ENCODE measurements at places on chromosomes 4 and X. TPM values are rescaled to one million over a fixed set of nuclear protein-coding genes. Genes with fewer than 3 reads are reported as not detected.
A peak's percentile ranks its signal among the peaks of the same experiment; 100 is the strongest.

DNA sequence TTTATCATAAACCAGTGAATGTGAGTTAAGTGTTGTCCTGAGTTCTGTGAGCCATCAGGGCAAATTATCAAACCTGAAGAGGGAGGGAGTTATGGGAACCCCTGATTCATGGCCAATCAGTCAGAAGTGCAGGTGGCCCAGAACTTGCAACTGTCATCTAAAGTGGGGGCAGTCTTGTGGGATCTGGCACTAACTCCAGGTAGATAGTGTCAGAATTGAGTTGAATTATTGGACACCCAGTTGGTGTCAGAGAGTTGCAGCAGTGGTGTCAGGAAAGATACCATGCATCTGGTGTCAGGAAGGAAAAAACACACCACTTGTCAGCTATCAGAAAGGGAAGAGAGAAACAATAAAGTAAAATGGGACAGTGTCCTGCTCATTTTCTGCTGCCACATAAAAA lies 8.4 kb downstream of the CORIN start:
- no peak overlapping the region for H3K27ac ChIP-seq
- H3K4me1 ChIP-seq = peaks cover 26% of the 10 kb centered on the region
- no peak overlapping the region for H3K4me3 ChIP-seq
- H3K36me3 ChIP-seq = no peaks in the 10 kb centered on the region
- no peak for DNase-seq
- H3K27me3 ChIP-seq = peaks cover 20% of the 10 kb centered on the region

DNA sequence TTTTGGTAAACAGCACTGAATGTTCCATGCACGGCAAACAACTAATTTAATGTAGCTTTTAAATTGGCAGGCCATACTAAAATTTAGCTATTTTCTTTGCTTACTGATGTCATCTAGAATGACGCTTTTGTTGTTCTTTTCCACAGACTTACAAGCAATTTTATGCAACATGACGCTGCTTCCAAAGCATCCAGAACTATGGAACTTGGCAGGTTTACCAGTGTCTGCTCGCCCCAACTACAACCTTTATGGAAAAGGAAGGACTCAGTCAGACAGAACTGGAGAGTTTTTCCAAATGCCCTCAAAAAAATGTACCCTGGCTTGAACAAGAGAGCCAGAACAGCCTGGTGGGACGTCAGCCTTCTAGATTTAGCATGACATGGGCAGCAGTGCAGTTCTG lies 58.7 kb downstream of the ANOS1 start:
- H3K4me1 ChIP-seq = no peaks in the 10 kb centered on the region
- no peak overlapping the region for H3K4me3 ChIP-seq
- H3K36me3 ChIP-seq = no peaks in the 10 kb centered on the region
- no peak overlapping the region for H3K27ac ChIP-seq

The MANBA gene
- total RNA-seq = 14.5 TPM

DNA sequence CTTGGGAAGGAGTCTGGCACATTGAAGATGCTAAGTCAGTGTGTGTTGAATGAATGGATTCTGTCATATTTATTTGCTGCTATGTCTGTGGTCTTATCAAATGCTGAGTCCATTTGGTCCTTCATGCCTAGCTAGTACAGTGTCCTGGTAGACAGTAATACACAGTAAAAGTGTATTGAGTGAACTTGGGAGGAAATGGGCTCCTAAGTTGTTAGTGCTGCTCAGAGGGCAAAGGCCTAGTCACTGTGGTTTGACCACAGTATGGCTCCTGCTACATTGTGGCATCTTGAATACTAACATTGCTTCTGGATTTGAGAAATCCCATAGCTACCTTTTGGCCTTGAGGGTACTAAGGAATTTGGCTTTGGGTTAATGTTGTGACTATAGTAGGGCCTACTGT lies 33.9 kb downstream of the MTM1 start:
- H3K36me3 ChIP-seq = peaks cover 61% of the 10 kb centered on the region
- no peak for DNase-seq
- H3K4me1 ChIP-seq = peaks cover 16% of the 10 kb centered on the region
- H3K27me3 ChIP-seq = no peaks in the 10 kb centered on the region
- no peak overlapping the region for H3K27ac ChIP-seq
- no peak overlapping the region for H3K4me3 ChIP-seq

The KLHL4 gene
- 0.08 TPM for total RNA-seq

GRCh38 chrX:40265936-40266335 lies 168.2 kb upstream of the BCOR start:
- no peaks in the 10 kb centered on the region for H3K36me3 ChIP-seq
- peaks cover 2% of the 10 kb centered on the region for H3K4me1 ChIP-seq
- peak overlapping the region; percentile 27 for H3K4me3 ChIP-seq
- no peaks in the 10 kb centered on the region for H3K27me3 ChIP-seq

The MAGEB2 gene
- not detected for total RNA-seq

- H3K4me1 ChIP-seq = peaks cover 6% of the 10 kb centered on the region
- no peaks in the 10 kb centered on the region for H3K36me3 ChIP-seq
- no peaks in the 10 kb centered on the region for H3K27me3 ChIP-seq
- H3K4me3 ChIP-seq = no peak overlapping the region
These were observed 51.5 kb upstream of the RAP2C start for GRCh38 chrX:132270699-132271098.

- no peaks in the 10 kb centered on the region for H3K36me3 ChIP-seq
- H3K4me1 ChIP-seq = no peaks in the 10 kb centered on the region
- H3K27me3 ChIP-seq = no peaks in the 10 kb centered on the region
- H3K4me3 ChIP-seq = no peak overlapping the region
- H3K27ac ChIP-seq = no peak overlapping the region
These were observed 78.9 kb upstream of the CNKSR2 start for GRCh38 chrX:21295246-21295820.

- H3K36me3 ChIP-seq = peaks cover 13% of the 10 kb centered on the region
- no peak for DNase-seq
- H3K4me3 ChIP-seq = peak overlapping the region; percentile 2
- peaks cover 63% of the 10 kb centered on the region for H3K4me1 ChIP-seq
These were observed 25.4 kb downstream of the RBPJ start for GRCh38 chr4:26346203-26346620.

DNA sequence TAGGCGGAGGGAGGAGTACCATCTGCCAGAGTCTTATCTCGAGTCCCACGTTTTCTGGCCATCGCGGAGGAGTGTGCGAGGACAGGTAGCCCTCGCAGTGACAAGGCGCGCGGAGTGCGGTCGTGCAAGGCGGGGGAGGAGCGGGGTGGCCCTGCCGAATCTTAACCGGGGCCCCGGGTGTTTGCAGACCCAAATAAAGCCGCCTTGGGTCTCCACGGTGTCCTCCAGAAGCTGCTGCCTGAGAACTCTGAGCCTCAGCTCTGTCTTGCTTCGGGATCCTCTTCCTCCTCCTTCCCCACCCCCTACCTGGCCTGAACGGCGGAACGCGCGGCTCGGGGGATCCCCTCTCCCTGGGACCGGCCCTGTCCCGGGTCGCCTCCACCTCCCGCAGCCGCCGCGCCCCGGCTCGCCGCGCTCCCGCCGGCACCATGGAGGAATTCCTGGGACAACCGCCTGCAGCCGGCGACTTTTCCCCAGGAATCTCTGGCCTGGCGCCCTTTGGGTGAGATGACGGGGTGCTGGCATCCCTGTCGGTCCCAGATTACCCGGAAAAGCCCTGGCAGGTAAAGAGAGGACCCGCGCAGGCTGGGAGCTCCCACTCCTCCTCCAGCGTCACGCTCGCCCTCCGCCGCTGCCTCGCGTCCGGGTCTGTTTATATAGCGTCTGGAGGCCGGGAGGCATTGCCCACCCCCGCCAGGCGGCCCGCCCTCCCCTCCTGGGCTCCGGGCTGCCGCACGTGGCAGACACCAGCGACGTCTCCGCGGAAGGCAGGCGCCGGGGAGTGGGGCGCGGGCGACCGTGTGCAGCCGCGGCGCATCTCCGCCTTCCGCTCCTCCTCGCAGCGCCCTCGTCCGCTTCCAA lies at the start of gene GALNTL6:
TSS of gene GALNTL6 (plus strand) at position 740 of the 861 bp plus-strand sequence.
- H3K4me1 ChIP-seq = no peaks in the 10 kb centered on the region
- H3K36me3 ChIP-seq = no peaks in the 10 kb centered on the region
- H3K27ac ChIP-seq = no peak within 1 kb of the TSS
- no peak for DNase-seq
- H3K27me3 ChIP-seq = peaks cover 8% of the 10 kb centered on the region

DNA sequence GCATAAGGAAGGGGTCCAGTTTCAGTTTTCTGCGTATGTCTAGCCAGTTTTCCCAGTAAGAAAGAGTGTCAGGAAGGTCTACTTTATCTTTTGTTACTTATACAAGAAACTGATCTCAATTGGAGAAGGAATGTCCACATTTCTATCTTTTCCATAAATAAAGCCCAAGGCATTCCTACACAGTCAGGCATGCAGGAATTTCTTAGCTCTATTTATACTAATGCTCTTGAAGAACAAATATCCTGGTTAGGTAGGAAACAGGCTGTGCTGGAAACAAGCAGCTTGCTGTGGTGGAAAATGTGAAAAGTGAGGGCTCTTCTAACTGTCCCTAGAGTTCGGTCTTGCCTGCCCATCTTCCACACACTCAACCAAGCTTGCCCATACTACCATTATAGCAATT lies 37.9 kb upstream of the PITX2 start:
- H3K27me3 ChIP-seq = peaks cover 2% of the 10 kb centered on the region
- no peaks in the 10 kb centered on the region for H3K36me3 ChIP-seq
- DNase-seq = no peak

The ADGRG4 gene
- not detected for total RNA-seq

The FGFBP2 gene
- 5.3 TPM for total RNA-seq

DNA sequence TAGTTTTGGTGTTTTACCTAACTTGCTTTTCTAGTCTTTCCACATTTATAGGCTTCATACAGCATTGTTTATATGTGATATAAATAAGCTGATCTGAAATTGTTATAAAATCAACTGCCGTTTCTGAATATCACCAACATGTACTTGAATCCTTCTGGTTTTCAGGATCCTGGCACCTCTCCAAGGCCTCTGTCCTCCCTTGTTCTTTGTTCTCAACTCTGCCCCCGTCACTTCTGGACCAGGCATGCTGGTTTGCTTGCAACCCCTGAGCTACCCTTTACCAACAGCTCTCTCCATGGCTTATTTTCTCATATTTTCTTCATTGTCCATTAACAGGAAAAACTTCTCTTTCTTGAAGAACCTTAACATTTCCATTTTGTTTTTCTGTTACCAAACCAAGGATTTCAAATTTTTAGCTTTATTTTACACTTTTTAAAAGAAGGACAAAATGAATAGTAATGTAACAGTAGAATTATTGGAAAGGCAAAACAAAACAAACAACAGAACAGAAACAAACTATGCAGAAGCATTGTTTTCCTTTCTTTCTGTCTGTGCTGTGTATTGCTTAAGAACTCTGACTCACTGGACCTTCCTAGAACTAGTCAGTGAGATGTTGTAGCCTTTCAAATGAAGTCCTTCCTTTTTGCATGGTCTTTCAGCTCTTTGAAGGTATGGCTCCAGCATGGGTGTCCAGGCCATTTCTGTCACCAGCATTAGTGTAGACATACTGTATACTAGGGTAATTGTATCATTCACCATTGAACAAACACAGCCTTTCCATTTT lies 44.8 kb downstream of the BANK1 start:
- H3K27ac ChIP-seq = no peak overlapping the region
- H3K27me3 ChIP-seq = peaks cover 7% of the 10 kb centered on the region
- H3K4me3 ChIP-seq = no peak overlapping the region
- no peaks in the 10 kb centered on the region for H3K36me3 ChIP-seq

All from activated CD4-positive, alpha-beta memory T cell treated with anti-CD3 and anti-CD28 coated beads, Interleukin-2, amount 10 ng/mL, durations not matched to agents 7 days and 5 days (primary cell).